NCI-H2171 (cell line): ENCODE measurements at places on chromosomes 1 and 21.

DNA sequence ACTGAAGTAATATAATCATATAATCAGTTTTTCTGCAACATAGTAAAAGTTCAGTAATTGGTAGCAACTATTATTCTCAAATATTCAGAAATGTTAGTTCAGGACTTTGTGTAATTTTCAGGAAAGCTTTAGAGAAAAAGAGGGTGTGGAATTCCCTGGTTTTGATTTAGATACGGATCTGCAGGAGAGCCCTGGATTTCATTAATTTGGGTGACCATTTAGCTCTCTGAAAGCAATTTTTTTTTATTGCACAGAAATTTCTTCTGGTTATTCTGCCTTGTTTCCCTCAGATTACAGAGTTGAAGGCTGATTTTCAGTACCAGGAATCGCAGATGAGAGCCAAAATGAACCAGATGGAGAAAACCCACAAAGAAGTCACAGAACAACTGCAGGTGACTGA is 13.8 kb upstream of the STX12 start:
- DNase-seq: no peak

- no peak for DNase-seq
These were observed 10.5 kb downstream of the CEP104 start for GRCh38 chr1:3846541-3846940.

DNA sequence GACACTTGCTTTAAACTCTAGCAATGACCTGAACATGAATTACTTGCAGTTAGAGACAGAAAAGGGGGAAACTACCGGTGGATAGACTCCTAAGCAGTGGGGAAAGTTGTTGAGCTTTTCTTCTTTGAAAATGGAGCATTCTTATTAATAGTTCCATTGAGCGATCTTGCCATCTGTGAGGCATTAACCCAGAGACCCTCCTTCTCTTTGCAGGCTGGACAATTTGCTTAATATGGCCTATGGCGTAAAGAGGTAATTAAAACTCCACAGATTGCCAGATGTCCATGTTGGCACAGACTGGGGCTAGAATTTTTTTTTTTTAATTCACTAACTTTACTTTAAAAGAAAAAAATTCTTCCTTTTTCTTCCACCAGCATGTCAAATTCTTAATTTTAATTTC is 88.5 kb downstream of the ELAVL4 start:
- DNase-seq: no peak

DNA sequence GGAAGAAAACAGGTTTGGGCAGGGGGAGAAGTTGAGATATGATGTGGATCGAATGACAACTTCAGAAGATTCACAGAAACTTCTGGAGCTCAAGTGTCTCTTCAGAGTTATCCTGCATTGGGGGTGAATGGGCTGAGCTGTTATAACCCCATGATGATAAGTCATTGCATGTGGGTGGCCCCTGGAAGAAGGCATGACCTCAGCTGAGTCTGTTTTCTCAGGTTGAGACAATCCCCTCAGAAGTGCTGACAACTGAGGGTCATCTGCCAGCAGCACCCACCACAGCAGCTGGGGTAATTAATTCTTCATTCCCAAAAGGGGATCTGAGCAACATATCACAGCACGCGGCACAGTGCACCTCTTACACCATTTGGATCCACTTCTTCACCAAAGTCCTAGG is 138.6 kb upstream of the CAMK1G start:
- no peak for DNase-seq

DNA sequence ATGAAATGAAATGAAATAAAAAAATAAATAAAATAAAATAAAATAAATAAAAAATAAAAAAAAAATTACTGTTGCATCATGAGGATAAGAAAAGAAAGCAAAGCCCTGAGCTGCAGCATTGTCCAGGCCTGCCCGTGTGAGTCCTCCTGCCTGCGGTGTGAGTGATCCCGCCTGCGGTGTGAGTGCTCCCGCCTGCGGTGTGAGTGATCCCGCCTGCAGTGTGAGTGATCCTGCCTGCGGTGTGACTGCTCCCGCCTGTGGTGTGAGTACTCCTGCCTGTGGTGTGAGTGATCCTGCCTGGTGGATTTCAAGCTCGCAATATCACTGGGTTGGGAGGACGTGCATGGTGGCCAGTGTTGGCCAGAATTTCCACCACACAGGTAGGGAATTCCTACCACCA is 22.4 kb upstream of the PTTG1IP start:
- no peak for DNase-seq

GRCh38 chr1:226960944-226961765 is 21.1 kb downstream of the COQ8A start:
- DNase-seq: no peak

- no peak for DNase-seq
These were observed 30.0 kb upstream of the SDE2 start for GRCh38 chr1:226029093-226029496.

DNA sequence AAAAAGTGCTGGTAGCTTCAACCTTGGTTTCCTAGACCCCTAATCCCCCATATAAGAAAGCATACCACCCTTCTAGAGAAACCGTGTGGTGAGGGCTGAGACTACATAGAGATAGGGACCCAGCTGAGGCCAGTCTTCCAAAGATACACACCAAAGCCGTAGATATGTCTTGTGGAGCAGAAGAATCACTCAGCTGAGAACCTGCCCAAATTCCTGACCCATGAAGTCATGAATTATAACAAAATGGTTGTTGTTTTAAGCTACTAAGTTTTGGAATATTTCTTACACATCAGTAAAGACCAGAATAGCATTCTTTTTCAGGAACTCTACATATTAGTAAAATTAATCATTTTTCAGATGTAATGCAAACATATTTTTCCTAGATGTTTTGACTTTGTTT is 3.3 kb upstream of the SNRPE start:
- DNase-seq: no peak

DNA sequence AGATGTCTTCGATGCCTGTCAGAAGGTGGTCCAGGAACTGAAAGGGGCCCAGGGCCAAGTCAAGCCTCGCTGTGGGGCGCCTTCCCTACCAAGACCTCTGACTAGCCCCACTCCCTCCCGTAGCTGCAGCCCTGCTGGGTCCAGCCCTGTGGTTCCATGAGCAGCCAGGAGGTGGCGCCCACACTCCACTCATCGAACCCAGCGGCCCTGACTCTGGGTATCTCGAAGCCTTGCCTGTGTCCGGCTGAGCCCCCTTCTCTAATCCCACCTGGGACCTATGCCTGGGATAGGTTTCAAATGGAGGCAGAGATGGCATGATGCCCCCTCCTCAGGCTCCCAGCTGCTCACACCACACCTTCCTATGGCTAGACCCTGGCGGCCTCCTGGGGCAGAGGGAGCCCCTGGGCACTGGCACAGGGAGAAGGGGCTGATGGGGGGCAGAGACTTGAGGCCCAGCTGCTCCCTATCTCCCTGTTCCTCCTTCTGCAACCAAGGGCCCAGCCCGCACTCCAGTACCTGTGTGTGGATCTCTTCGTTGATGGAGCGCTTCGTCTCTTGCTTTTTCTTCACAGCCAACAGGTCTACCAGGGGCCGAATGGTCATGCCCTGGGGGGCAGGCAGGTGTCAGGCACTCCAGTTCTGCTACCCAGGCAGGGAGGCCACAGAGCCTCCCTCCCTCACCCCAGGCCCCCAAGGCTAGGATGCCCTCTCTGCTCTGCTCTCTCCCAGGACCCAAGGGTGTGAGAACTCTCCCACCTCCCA is 52.0 kb downstream of the SLC9A1 start:
- DNase-seq: no peak

DNA sequence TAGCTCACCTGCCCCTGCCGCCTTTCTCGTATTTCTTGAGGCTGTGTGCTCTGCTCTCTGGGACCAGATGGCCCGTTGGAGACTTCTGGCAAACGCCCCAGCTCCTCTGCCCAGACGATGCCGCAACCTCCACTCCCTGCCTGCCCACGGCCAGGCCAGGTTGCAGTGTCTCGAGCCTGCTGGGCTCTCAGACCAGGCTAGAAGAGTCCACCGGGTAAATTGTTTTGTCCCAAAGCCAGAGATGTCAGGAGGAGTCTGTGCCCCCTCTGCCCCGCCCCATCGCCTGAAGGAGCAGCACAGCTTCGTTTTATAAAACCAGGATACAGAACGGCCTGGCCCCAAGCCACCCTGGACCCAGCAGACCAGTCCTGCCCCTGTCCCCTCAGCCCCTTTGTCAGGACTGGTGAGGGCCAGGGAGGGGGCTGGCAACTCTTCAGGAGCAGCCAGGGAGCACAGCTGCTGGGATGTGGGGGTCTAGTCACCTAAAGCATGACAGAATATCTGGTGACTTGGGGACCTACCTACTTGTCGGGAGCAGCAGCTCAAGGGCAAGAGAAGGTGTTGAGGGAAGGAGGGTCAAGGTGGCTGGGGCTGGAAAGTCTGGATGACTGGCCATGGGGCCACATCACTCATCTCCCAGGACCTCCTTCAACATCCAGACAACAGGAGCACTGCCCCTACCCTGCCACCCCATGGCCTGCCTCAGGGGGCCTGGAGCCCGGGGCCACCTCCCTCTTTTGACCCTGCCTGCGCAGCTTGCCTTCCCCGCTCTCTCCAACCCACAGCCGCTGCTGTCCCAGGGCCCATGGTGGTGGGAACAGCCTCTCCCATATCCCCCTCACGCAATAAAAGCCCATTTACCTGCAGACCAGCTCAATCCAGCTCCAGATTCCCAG is 33.9 kb upstream of the LBR start:
- DNase-seq: peak; percentile 42

GRCh38 chr1:84973498-84974334 is 23.2 kb downstream of the MCOLN2 start:
- DNase-seq: no peak

DNA sequence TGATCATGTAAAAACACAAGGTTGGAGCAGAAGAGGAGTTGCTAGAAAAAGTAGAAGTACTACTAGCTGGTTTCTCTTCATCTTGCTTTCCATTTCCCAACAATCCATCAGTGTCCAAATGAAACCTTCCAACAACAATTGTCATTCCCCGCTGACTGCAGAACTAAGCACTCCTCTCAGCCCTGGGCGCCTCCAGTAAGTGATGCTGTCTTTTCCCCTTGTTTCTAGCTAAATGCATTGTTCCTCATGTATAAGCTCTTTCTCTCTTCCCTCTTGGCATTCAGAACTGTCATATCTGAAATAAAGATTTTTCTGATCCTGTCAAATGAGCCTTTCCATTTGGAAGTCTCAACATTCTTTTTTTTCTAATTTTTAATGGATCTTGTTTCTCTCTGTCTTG is 68.7 kb downstream of the FCRL5 start:
- no peak for DNase-seq

- DNase-seq: no peak
These were observed 17.4 kb upstream of the CD1D start for GRCh38 chr1:158163000-158163947.

GRCh38 chr1:183719289-183719688 is 66.2 kb upstream of the APOBEC4 start:
- no peak for DNase-seq

DNA sequence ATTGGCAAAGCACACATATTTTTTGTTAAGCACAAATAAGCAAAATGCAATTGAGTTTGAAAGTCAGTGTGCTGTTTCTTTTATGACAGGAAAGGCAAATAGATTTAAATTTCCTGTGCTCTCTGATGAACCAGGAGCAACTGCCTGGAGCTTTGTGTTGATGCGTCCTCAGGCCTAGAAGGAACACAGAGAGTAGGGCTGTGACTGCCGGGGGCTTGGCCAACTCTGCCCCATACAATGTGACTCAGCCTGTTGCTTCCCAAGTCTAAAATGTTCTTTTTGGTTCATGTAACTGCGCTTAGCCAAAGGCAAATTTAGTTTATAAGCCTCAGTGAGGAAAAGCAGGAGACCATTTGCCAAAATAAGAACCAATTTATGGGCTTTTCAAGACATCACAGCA is 37.5 kb downstream of the TOR1AIP2 start:
- no peak for DNase-seq

DNA sequence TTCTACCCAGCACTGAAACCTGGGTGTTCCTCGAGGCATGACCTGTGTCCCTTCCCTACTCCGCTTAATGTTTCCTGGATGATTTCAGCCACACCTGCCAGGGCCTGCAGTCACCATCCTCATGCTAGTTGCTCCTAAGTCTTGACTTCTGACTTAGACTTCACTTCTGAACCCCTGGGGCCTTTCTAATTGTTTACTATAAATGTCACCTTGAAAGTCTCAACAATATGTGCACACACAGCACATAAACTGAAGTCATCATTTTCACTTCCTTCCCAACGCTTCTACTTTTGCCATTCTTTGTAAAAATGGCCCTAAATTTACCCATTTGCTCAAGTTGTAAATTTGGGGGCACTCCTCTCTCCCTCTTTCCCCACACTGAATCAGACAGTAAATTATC is 141.1 kb downstream of the DYRK1A start:
- DNase-seq: no peak

GRCh38 chr1:220927442-220927841 is 48.2 kb downstream of the HLX start:
- DNase-seq: no peak

DNA sequence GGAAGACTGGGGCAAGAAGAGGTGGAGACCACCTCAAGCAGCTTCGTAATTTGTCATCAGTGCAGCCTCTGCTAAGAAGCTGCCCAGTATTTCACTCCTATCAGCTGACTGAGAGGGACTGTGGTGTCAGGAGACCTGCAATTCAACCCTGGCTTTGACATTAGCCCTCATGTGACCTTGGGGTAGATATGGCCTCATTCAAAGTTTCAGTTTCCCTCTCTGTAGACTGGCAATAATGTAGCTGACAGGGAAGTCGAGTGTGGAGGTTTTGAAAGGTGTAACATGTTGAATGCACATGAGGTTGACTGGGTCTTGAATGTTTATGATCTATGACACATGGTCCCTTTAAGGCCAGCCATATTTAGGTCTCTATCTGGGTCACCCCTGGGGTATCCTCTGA is 2.2 kb upstream of the SPRR4 start:
- DNase-seq: no peak

GRCh38 chr1:88509379-88509778 is 174.7 kb upstream of the PKN2 start:
- no peak for DNase-seq

GRCh38 chr21:46557469-46557868 is 47.4 kb downstream of the S100B start:
- DNase-seq: no peak

DNA sequence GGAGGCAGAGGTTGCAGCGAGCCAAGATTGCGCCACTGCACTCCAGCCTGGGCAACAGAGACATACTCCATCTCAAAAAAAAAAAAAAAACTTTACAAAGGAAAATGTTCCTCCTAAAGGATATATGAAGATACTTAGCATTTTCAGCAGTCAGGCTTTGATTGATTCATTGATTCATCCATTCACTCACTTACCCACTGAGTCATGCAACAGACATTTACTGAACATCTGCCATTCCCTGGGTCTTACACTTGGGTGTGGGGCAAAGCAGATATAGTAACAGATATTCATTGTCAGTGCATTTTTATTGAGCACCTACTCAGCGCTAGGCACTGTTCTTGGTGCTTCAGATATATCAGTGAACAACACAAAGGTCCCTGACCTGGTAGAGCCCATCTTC is 5.6 kb upstream of the LACTBL1 start:
- no peak for DNase-seq

DNA sequence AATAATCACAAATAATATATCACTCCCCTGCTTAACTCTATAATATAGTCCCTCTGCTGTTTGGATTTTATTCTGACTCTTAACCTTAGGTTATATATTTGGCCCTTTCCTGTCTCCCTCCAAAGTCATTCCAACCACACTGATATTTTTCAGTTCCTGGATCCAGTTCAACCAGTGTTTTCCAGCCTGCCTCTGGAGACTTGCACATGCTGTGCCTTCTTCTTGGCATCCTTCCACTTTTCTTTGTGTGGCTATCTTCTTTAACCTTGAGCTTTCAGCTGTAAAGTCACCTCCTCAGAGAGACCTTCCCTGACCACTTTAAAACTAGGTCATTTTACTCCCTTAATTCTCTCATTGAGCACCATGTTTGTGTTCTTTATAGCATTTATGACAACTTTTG is 19.4 kb downstream of the CERS2 start:
- DNase-seq: no peak
